ENCODE measurements at places on chromosomes 5 and 9. TPM values are rescaled to one million over a fixed set of nuclear protein-coding genes. Genes with fewer than 3 reads are reported as not detected.

Gene GLIPR2
- 19.8 TPM for total RNA-seq

Gene LPAR1
- not detected for total RNA-seq

Gene BHMT2
- not detected for total RNA-seq

Gene SH3RF2
- total RNA-seq = 14.6 TPM

Gene RASEF
- total RNA-seq = not detected

Gene RNF208
- not detected for total RNA-seq

Gene BARHL1
- total RNA-seq = not detected

- DNase-seq = no peak
These were observed 71.1 kb upstream of the NFIL3 start for GRCh38 chr9:91494751-91495150.

GRCh38 chr5:57592236-57592635 lies 109.6 kb upstream of the ACTBL2 start:
- DNase-seq = no peak

DNA sequence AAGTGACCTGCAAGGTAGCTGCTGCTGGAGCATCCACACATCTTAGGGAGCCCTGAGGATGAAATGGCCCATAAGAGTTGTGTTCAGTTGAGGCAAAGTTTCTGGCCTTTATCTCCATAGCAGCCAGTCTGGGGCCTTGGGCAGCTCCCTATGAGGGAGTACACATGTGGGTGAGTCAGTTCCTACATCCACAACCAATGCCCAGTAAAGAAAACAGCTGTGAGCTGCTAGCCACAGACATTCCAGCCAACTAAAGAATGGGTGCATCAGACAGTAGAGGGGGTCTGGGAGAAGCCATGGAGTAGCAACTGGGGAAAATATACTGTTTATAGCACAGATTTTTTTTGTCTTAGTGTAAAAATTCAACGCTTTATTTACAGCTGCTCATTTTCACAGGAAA lies 720.7 kb downstream of the TLE1 start:
- no peak for DNase-seq

GRCh38 chr5:167653645-167654106 lies 637.8 kb upstream of the WWC1 start:
- no peak for DNase-seq

- no peak for DNase-seq
These were observed 1.6 kb downstream of the DMRT2 start for GRCh38 chr9:1051584-1052275.

- DNase-seq = no peak
These were observed 456.5 kb downstream of the CDH18 start for GRCh38 chr5:19531374-19531952.

GRCh38 chr5:180370861-180371641 lies 17.9 kb upstream of the GFPT2 start:
- no peak for DNase-seq

DNA sequence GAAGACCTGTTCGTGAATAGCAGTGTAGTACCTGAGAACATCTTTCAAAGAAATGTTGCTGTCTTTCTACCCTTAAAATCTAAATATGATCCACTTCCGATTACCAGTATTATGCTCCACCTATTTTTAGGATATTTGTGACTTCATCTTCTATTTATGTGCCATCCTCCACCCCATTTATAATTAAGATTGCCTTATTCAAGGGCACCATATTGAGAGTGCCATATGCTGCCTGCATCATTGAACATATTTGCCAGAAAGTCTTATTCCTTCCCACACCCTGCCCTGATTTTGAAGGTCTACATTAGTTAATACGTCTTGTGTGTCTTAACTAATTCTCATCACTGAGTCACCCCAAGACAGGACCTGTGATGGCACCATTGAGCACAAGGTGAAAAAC lies 1076.7 kb downstream of the CDH12 start:
- peak; percentile 86 for DNase-seq

DNA sequence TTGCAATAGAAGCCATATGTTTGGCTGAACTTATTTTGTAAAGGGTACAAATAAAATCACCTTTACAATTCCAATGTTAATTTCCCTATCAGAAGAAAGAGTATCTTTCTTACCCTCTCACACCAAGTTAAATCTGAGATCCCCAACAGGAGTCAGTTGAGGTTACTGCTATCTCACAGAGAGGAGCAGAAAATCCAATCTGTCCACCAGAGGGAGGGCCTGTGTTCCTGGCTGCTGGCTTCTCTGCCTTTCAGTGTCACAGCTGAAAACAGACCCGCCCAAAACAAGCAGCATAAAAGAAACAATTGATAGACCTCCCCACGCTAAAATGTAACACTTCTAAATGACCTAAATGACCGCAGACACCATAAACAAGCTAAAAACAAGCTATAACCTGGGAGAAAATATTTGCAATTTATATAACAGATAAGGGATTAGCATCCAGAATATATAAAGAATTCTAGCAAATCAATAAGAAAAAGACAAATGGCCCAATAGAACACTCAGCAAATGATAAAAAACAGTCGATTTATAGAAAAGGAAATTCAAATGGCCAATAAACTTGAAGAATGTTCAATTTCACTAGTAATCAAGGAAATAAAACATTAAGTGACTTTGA lies 24.5 kb upstream of the MVB12B start:
- DNase-seq = peak; percentile 80

DNA sequence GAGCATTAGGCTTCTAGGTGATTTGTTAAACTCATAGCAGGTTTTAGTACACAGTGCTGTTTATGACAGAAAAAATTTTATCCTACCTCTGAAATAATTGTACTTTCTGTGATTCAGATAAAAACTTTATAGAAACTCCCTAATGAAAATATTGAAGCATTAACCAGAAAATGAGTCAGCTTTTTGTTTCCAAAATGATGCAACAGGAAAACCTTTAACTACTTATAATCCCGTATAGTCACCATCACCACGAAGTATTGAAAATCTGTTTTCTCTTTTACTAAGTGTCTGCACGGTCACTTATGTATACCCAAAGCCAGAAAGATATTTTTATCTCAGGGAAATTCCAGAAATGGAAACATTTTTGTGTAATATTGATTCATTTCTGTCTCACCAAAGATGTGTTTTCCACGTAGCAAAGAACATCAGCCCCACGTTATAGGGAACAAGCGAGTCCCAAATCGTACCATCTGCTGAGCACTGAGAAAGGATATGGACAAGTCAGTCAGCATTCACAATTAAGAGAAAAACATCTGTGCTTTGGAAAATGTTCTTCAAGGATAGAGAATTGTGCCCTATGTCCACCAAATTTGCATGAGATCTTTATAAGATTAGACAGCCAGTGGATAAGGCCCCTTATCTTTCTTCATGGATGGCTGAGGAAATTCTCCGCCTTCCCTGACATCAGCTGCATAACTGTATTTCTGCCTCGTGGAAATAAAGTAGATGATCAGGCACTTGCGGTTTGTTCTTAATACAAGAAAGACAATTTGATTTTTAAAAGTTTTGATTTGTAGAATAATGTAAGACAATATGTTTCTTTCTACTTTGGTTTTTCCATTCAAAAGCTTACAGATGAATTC lies 41.9 kb downstream of the TNFAIP8 start:
- no peak for DNase-seq

DNA sequence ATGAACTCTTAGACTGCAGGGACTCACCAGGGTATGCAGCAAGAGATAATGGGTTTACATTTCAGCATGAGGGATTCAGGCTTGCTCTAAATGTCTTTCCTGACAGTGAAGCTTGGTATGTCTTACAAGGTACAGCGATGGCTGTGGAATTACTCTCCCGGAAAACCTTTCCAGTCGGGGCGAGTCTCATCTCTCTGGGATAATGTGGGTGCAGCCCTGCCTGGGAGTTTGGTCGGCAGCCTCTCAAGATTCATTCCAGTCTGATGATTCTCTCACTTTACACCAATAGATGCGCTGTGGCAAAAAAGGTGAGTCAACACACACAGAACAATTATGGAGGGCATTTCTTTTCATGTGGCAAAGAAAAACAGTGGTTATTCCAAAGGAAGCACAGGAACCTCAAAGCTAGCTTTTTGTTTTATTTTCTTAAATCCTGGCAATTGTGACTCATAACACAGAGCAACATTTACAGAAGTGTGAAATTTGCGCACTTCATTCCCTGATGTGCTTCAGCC lies 190.3 kb downstream of the DCP2 start:
- DNase-seq = no peak

GRCh38 chr9:3330792-3331420 lies 194.9 kb downstream of the RFX3 start:
- no peak for DNase-seq
